SIG-M5 (cell line): ENCODE measurements at places on chromosomes 1 and 21.

DNA sequence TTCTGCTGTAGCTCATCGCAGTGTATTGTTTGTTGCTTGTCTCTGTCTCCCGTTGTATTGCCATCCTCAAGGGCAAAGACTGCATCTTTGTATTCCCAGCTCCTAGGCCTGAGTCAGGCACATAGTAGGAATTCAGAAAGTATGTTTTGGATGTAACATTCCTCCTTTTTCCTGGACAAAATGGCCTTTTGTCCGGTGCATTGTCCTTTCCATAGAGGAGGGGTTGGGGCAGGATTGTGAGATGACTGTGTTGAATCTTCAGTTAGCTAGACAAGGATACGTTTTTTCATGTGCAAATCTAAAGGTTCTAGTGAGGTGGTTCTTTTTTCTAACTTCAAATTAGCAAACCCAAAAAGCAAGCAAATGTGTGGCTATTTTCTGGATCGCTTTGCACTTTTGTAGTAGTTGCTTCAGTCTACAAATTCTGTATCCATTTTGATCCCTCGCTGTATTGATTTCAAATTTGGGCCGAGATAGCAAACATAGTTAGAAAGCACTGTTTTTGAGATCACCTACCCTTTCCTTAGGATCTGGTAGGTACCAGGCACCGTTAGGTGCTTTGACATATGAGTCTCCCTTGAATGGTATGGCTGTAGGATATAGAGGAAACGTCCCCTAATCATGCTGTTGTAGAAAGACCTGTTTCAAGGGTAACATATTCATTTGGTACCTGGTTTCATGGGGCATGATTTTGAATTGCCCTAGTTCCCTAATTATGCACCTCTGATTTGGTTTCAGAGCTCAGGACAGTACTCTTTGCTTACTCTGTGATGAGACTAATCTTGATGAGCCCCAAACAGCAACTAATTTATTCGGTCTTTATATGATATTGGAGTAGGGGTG, 1.2 kb downstream of the PPP1R8 start:
- no peak for DNase-seq

- no peak for DNase-seq
Measured at GRCh38 chr1:93821423-93822144, 57.4 kb downstream of the DNTTIP2 start.

DNA sequence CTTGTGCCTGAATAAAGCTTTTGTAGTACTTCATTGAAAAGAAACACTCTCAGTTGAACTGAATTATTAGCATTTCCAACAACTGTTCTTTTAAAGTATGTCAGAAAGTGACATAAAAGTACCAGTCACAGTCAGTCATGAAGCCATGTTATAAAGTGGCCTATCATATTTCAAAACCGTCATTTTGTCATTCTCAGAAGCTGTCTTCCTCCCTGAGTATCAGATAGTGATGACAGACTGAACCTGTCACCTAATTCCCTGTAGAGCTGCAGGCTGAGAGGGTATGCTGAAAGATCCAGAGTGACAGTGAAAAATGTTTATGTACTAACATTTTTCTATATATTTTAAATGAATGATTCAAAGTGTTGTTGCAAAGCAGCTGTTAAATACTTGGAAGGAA, 1121.7 kb upstream of the PRMT6 start:
- no peak for DNase-seq

GRCh38 chr1:29991025-29991424, 732.4 kb downstream of the MATN1 start:
- no peak for DNase-seq

DNA sequence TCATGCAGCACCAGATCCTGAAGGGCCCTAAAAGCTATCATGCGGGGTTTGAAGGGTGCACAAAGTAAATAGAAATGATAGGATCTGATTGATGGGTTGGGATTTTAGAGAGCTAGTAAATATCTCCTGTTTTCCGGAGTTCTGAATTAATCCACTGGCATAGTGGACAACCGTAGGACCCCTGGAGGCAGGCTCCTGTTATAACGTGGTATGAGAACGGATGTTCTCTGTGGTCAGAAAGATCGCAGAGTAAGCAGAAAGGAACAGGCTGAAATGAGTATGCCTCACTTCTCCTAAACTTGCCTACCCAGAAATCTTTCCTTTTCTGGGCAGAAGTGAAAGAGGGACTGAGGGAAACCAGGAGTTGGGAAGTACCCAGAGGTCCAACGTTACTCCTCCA, 470.8 kb downstream of the AJAP1 start:
- no peak for DNase-seq

- no peak for DNase-seq
Measured at GRCh38 chr1:206472886-206473285, 2.6 kb downstream of the IKBKE start.

GRCh38 chr1:210779269-210779668, 354.7 kb downstream of the KCNH1 start:
- DNase-seq: no peak

DNA sequence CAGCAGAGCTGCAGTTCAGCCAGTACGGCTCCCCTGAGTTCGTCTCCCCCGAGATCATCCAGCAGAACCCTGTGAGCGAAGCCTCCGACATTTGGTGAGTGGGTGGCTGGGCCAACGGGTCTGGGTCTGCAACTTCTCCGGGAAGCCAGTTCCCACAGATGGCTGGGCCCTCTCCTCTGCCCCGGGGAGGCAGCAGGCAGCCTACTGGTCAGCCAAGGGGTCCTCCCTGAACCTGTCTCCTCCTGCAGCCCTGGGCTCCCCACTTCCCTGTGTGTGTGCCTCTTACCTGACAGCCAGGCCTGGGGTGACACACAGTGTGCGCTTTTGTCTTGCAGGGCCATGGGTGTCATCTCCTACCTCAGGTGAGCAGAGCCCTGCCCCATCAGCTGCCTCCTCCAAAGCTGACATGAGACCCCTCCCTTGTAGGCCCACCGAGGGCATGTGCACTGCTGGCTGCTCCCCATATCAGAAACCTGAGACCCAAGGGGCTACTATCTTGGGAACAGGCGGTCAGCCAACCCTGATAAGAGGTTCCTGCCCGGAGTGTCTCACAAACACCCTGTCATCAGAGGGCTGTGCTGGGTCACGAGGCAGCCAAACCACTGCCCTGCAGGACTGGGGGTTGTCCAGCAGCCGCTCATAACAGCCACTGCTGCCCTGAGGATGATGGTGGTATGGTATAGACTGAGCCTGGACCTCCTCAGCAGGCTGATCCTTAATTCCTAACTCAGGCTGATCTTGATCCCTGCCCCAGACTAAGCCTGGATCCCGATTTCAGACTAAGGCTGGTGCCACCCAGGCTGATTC, 37.6 kb downstream of the TRIM11 start:
- DNase-seq: no peak

DNA sequence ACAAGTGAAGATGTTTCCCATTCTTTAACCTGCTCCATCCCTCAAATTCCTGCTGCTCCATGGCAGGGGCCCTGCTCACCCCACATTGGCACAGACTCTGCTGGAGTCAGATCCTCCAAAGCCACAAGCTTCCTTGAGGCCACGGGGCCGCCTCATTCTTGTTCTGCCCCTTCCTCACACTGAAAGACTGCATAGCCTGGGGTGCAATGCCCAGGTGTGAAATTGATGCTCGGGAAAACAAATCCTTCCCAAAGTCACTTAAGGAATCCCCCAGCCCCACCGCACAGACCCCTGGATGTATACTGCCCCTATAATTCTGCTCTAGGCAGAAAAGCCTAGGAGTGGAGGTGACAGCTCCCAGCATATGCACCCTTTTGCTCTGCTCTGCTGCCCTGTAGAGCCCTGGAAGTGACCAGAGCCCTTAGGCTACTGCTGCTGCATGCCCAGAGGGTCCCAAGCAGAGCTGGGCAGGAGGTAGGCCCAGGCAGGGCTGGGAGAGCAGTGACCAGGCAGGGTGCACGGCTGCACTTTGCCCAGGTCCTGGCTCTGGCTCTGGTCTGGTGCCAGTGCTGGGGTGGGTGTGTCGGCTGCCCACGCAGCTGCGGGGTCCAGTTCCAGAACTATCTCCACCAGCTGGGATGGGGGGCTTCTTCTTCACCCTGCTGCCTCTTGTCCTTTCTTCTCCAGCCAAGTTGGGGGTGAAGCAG, 1.6 kb downstream of the HES2 start:
- DNase-seq: no peak

DNA sequence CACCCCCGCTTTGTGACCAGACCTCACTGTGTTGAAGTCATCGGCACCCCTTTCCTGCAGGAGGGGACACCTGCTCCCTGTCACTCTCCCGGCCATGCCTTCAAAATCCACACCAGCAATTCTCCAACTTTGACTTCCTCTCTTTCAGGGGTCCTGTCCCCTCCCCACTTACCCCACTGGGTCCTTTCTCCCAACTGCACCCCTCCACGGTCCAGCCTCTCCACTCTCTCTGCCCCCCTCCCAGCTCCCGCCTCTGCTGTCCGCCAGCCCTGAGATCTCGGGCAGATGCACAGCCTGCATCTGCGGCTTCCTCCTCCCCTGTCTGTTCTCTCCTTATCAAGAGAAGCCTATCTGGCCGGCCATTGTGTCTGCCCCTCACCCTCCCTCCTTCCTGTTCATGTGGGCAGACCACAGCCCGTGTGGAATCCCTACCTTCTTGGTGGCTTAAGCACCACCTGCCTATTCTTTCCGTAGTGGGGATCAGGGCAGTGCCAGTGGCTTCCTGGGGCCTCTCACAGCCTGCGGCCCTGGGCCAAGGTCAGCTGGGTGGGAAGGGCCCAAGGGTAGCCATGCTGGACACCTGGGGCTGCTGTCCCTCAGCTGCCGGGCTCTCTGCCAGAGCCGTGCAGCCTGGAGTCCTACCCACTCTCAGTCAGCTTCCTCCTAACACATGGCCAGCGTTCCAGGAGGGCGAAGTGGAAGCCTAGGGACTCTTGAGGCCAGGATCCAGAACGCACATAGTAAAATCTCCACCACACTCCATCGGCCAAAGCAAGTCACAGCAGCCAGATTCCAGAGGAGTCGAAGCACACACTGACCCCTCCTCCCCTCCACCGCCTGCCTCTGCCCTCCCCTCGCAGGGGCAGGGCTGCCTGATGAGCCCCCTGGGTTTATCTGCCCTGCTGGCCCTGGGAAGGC, 5.1 kb upstream of the HES4 start:
- no peak for DNase-seq

GRCh38 chr1:107323784-107324183, 182.9 kb downstream of the NTNG1 start:
- DNase-seq: no peak

DNA sequence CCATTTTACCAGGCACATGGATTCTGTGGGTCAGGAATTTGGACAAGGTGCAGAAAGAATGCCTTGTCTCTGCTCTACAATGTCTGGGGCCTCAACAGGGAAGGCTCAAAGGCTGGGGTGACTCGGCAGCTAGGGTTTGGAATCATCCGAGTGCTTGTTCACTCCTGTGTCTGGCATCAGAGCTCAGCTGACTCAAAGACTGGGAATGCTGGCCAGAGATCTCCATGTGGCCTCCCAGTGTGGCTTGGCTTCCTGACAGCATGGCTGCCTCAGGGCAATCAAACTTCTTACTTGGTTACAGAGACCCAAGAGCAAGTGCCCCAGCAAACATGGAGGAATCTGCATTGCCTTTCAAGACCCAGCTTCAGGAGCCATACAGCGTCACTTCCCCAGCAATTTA, 110.5 kb downstream of the TOMM20 start:
- DNase-seq: no peak
